Kidney (tissue), 22 donors: ENCODE measurements at places on chromosomes 3 and 15. TPM values are rescaled to one million over a fixed set of nuclear protein-coding genes. Genes with fewer than 3 reads are reported as not detected.
A peak's percentile ranks its signal among the peaks of the same experiment; 100 is the strongest.

Gene CAMP
- total RNA-seq, result not detected

Gene GABRR3
- total RNA-seq, result not detected

Gene CDHR4
- 0.54 TPM for total RNA-seq

Gene DCLK3
- not detected for total RNA-seq

DNA sequence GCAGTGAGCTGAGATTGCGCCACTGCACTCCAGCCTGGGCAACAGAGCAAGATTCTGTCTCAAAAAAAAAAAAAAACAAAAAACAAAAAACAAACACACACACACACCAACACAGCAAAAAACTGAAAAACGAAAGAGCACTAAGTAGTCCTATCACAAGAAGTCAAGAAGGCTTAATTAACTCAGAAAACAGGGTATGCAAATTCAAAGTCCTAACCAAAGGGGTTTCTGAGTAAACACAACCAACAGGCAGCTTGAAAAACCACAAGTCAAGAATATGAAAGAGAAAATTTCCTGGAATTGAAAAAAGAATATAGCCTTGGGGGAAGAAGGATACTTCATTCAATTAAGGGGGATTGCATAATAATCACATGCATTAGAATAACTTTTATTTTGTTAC is 37.7 kb upstream of the PARP14 start:
- DNase-seq, result no peak

- DNase-seq, result no peak
Observed at GRCh38 chr3:16568115-16568514, 37.1 kb downstream of the DAZL start.

DNA sequence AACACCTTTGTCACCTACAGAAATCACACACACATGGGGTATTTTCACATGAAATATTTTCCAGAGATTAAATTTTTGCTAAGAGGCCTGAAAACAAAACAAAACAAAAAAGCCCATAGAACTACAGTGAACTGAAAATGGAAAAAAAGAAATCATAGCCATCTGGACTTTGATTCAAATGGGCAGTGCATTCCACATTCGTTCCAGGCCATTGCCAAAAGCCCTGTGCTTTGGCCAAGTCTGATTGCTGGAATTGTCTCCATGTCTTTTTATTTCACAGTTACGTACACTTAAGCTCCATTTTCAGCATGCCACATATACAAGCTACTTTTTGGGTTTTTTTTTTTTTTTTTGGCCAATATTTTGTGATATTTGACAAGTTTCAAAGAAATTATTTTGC is 47.1 kb downstream of the TFG start:
- DNase-seq, result no peak

DNA sequence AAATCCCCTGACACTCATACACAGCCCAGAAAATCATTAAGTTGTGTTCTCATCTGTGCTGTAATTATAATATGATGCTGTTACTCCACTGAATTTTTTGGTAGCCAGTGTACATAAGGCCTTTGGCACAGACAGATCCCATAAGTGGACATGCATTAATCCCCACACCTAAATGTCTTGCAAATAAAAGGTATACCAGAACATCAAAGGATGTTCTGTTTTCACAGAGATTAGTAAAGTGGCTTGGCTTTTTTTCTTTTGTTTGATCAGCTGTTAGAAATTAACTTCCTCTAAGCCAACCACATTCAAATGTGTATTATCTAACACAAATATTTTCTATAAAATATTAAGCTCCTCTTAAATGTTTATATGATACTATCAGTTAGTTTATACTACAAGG is 2.7 kb downstream of the SST start:
- no peak for DNase-seq

- DNase-seq, result no peak
Observed at GRCh38 chr15:42199126-42199525, 9.0 kb downstream of the VPS39 start.

DNA sequence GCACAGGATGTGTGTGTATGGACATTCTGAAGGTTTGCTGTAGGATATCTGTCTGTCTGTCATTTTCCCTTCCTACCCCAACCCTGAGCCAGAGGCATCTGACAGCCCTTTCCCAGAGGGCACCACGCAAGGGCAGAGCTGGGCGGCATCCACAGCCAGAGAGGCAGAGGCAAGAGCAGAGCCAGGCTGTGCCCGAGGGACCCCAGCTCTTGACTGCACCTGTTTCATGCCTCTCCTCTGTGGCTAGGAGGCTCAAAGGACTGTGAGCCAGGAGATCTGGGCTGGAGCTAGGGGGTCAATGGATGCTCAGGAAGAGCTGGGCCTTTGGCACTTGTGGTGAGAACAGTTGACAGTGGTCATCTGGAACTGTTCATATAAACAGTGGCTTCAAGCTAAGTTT is 4.8 kb upstream of the APEH start:
- DNase-seq, result no peak

- no peak for DNase-seq
Observed at GRCh38 chr15:63941698-63942465, 104.4 kb downstream of the DAPK2 start.

DNA sequence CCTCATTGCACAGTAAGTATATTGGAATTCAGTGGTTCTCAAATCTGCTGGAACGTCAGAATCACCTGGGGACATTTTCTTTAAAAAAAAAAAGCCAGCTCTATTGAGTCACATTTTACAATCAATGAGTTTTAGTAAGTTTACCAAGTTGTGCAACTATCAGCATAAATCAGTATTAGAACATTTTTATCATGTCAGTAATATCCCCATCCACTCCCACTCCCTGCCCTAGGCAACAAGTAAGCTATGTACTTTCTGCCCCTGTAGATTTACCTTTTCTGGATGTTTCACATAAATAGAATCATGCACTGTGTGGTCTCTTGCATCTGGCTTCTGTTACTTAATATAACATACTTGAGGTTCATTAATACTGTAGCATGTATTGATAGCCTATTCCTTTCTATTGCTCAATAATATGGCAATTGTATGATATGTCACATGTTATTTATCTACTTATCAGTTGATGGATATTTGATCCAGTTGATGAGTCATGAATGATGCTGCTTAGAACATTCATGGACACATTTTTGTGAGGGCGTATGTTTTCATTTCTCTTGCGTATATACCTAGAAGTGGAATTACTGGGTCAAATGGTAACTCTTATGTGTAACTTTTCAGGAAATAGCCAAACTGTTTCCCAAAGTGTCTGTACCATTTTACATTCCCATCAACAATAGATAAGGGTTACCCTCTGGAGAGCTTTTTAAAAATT is 180.5 kb downstream of the THSD4 start:
- no peak for DNase-seq

DNA sequence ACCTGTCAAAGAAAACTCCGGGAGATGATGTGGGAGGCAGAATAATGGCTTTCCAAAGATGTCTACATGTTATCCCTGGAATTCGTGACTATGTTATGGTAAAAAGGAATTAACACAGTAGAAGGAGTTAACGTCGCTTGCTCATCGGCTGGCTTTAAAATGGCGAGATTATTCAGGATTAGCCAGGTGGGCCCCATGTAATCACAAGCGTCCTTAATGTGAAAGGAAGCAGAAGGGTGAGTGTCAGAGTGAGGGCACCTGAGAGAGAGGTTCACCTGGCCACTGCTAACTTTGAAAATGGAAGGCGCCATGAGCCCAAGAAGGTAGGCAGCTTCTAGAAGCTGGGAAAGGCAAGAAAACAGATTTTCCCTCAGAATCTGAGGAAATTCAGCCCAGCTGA is 557.2 kb downstream of the EPHB1 start:
- no peak for DNase-seq

- no peak for DNase-seq
Observed at GRCh38 chr3:72299823-72300222, 514.9 kb upstream of the PROK2 start.

- no peak for DNase-seq
Observed at GRCh38 chr3:151347432-151347831, 18.1 kb upstream of the P2RY13 start.

DNA sequence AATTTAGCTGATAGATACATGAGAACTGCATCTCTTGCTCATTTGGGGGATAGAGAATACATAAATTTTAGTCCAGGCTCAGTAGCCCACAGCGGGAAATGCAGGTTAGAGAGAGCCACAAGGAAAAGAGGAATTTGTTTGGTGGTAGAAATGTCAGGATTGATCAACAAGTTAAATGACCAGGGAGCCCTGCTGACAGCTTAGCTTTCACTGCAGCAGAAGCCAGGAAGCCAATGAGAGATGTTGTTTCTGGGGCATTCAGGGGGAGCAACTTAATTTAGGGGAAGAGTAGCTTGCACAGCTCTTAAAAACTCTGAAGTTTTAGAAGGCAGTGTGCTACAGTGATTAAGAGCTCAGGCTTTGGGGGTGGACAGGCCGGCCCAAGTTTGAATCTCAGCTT is 22.7 kb downstream of the ARHGEF26 start:
- no peak for DNase-seq

DNA sequence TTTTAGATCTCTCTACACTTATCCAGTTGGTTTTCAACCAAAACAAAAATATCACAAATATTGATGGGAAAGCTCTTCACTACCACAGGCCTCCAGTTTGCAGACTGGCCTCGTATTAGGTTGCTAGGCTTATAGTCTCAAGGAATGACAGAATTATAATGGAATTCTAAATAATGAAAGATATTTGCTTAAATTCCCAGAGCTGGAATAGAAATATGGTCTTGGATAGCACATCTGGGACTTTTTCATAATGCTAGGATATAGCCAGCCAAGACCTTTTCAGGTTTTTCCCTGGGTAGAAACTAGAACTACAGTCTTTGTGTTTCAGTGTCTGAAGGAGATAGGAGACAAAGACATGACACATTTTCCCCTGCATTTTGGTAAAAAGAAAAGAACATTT is 121.9 kb upstream of the STAC start:
- DNase-seq, result no peak

GRCh38 chr3:37987751-37988179 is 2.8 kb upstream of the VILL start:
- DNase-seq, result no peak

DNA sequence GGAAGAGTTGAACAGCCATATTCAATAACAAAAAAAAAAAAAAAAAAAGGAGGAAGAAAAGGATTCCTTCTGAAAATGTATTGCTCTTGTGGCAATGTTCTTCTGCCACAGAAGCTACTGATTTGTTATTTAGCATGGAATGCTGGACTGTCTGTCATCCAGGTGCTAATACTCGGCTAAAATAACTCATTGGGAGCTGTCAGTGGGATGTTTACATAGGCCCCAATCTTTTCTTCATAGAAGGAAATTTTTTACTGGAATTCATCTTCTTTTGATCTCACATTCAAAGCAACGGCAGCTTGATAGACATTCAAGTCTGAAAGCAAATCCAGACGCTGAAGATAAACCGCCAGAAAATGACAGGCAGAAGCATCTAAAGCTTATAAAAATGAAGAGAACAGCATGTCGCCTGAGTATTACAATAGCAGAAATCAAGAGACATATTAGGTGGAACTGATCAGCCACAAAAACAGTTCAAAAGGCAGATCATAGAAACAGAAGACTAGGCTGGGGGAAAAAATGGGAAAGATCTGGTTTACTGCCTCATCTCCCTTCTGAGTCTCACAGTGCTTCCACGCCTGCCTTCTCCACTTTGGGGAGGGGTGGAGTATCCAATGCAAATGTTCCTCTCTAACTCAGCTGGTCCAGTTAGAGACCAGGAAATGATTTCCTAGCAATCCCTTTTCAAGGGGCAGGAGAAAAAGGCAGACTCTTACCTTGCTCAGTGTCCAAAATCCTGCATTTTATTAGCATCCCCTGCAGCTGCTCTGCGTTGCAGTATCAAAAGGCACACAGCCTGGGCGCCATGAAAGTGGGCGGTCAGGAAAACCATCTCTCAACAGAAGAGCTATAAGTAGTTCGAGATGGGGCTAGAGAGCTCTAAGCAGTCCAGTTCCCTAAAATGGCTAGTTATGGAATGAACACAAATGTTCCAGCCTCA is 451.9 kb downstream of the FOXP1 start:
- DNase-seq, result no peak

DNA sequence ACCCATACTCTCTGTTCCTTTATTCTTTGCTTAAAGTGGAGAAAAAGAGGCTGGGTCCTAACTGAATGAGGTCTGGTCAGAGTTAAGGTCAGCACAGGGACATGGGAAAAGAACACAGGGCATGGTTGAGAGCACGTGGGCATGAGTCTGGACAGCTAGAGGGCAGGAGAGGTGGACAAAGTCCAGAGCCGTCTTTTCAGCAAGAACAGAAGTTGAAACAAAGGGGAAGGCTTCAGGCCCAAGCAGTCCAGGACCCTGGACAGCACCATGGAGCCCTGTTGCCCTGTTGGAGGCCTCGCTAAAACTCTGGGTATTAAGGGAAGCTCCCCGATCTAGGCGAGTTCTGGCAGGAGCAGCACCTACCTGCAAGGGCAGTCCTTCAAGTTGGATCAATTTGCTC is 50.7 kb downstream of the XYLB start:
- DNase-seq, result peak; percentile 74

DNA sequence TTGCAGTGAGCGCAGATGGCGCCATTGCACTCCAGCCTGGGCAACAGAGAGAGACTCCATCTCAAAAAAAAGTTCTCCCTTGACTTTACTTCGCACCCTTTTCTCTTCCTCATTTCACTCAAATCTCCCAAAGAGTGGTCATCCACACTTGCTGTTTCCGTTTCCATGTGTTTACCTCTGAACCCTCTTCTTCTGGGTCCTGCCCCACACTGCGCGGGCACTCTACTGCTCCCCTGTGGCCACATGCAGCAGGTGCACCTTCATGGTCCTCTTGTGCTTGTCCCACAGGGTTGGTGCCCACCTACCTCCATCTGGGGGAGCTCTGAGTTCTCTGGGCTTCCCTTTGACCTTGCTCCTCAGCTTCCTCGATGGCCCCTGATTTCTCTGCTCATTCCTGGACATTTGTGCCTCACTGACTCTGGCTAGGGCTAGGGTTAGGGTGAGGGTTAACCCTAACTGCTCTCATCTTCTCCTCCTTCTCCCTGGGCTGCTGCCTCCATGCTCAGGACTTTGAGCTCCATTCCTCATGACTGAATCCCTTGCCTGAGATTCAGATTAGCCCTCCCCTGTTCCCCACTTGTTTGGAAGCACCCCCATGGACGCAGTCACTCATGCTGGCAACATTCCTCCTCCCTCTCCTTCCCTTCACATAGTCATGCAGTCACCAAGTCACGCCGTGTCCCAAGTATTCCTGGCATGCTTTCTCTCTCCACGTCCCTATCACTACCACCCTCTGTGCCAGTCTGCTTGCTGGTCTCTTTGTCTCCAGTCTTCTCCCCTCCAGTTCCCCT is 26.6 kb upstream of the KY start:
- DNase-seq, result no peak
